ENCODE measurements at places on chromosomes 13 and 19.

GRCh38 chr19:32010071-32010470 is 335.3 kb upstream of the ZNF507 start:
- DNase-seq = no peak

- DNase-seq = no peak
Measured at GRCh38 chr19:29587518-29587986, 18.5 kb upstream of the POP4 start.

DNA sequence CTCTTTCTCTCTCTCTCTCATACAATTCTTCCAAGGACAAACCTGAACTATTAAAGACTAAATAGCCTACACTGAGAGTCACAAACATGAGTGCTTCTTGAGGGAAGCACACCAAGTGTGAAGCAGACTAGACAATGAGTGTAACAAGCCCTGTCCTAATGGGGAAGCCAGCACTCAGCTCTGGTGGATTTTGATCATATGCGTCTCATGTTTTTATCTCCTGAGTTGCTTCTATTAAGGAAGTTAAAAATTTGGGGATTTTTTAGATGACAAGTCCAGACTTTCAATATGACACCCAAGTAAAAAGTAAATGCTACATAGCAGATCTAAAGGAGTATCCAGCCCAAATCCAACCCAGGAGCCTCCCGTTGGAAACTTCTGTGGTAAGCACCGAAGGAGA is 437.8 kb downstream of the RFC3 start:
- DNase-seq = no peak

- no peak for DNase-seq
Measured at GRCh38 chr13:113837560-113838355, 26.1 kb downstream of the GAS6 start.

DNA sequence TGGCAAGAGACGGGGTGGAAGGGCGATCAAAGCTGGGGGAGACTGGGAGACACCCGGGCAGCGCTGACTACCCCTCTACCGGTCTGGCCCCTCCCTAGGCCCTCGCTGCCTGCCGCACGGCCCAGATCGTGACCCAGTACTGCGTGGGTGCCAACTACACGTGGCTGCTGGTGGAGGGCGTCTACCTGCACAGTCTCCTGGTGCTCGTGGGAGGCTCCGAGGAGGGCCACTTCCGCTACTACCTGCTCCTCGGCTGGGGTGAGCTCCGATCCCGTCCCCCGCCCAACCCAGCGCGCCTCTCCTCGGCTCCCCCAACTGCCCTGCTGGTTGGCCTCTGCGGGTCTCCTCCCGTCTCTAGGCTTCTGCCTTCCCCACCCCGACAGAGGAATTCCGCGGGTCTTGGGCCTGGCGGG is 8.8 kb downstream of the GIPR start:
- peak; percentile 19 for DNase-seq

DNA sequence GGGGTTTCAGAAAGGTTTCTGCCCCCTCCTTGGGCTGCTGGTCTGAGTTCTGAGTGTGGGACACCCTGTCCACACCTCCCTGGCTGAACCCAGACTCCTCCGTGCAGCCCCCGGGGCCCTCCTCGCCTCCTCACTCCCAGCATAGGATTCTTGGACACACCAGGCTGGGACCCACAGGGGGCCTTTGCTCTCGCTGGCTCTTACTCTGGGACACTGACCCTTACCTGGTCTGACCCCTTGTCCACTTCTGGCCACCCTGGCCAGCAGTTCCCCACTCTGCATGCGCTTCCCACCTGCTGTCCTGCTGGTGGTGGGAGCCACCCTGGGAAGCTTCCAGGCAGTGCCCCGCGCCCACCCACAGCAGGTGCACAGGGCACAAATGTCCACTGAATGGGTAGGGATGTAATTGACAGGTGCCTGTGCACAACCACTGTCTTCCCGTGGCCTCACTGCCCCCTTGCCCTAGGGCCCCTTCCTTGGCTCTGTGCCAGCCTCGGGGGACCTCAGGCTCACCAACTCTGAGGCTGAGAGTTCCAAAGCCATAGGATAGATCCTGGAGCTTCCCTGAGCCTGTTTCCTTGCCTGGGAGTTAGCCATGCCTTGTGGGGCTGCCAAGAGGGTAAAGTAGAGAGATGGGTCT is 7.0 kb upstream of the SLC25A42 start:
- DNase-seq = no peak

DNA sequence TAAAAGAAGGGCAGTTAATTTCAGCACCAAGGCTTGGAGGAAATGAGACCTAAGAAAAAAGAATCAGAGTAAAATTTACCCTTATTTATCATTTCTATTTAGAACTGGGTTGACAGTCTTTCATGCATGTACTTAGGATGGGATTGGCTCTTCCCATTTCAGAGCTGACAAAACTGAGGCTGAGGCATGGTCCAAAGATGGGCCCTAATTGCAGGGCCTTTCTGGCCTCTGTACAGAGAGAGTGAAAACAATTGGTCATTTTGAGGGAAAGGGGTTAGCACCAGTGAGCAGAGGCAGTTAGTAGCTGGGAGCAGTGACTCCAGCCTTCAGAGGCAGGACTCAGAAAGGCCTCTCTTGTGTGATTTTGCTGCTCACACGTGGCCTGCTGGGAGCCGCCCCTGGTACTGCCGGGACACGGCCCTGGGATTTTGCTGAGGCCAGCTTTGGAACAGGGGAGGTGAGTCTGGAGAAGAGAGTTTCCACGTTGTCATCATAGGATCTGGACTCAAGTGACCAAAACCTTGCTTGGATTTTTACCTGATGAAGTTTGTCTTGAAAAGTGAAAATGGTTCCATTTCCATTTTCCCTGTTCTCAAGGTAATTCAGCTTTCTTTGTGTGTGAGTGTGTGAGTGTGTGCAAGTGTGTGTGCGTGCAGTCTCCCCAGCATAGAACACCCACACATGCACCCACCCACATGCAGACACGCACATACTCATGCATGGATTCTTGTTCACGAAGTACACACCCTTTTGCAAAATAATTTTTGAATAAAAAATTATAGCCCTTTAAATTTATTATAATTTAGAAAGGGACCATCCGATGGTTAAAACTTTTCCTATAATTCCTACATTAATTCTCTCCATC is at the start of gene ZNF536:
Gene ZNF536 (plus strand): TSS at position 425 of the 865 bp plus-strand sequence. CDS start 71,179 bp downstream, outside the sequence.
- no peak for DNase-seq

All from memory B cell (primary cell).